ENCODE measurements at places on chromosomes 1 and 21. TPM values are rescaled to one million over a fixed set of nuclear protein-coding genes. Genes with fewer than 3 reads are reported as not detected.

LHX8 gene
- total RNA-seq = 1.00 TPM

ZP4 gene
- total RNA-seq = not detected

KLHL12 gene
- total RNA-seq = 31.9 TPM

OSCP1 gene
- total RNA-seq = 12.8 TPM

Measured in smooth muscle cell of bladder (primary cell).